Stimulated activated CD8-positive, alpha-beta memory T cell treated with anti-CD3 and anti-CD28 coated beads, Interleukin-4, amount 100 ng/mL, for 1 hour (primary cell): ENCODE measurements at places on chromosomes 2 and 18.

DNA sequence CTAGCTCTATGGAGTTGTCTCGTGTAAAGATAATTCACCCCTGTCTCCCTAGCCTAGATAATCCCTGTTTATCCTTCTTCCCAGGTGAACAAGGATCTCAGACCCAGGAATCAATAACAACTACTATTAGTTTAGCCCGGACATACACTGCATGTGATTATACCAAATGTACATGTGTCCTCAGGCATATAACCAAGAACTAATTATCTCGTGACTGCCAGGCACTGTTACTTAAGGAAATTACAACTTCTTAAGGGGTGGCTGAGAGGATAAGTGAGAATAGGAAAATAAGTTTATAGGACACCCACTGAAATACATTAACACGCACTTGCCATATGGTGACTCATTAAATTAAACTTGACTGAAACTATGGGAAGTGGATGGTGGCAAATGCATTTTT lies 126.6 kb downstream of the CNTNAP5 start:
- DNase-seq: no peak

GRCh38 chr2:30078521-30078920 lies 68.3 kb upstream of the YPEL5 start:
- no peak for DNase-seq

DNA sequence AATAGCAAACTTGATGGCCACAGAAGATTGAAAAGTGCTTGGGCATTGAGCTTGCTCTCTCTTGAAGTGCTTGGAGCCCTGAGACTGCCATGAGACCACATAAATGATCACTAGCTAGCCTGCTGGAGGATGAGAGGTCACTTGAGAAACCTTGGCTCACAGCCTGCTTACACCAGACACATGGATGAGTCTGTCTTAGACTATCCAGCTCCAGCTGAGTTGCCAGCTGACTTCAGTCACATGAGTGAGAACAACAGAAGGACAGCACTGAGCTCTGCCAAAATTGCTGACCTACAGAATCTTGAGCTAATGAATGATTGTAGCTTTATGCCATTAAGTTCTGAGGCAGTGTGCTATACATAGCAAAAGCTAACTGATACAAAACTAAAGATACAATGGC lies 18.1 kb downstream of the NABP1 start:
- DNase-seq: no peak

DNA sequence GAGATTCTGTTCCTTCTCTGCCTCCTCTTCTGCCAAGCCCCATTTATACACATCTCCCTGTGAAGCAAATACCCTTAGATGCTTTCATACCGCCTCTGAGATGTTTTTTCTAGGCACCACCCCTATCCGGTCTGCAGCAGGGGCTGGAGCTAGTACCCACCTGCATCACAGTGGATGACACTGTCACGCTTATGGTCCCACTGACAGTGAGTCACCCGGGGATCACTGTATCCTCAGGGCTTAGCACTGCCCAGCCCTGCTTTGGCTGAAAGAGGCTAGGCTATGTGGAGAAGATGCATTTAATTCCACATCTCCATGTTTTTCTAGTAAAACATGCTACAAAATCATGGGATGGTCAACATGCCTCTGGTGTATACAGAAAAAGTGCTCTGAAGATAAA lies 9.9 kb downstream of the FABP1 start:
- DNase-seq: no peak

DNA sequence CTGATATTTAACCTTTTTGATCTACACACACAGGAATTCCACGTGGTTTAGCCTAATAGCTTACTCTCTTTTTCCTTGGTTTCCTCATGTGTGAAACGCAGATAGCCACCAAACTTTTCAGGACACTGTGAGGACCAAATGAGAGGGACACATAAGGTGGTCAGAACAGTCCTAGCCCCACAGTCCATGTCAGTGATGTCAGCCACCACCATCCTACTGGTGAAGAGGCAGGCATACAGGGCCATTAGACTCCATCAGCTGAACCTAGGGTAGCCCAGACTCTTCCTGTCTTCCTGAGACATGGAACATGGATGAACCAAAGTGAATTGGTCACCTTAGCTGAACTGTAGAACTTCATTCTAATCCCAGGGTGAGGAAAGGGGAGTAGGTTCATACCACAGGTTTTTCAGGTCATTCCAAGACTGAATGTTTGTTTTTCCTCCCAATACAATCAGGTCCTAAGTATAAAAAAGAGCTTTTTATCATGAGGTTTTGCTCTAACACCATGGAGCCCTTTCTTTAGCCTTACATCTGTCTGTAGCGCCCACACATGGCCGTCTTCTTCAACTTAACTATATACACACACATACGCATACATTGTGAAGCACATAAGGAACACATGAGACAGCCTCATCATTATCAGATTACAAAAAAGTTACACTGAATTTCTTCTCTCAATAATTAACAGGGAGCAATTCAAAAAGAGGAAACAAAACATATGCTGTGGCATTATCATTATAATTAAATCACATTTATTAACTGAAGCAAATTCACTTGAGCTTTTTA lies 18.5 kb upstream of the NFE2L2 start:
- DNase-seq: no peak

- no peak for DNase-seq
These were observed 191.2 kb downstream of the MGAT5 start for GRCh38 chr2:134445116-134445515.

DNA sequence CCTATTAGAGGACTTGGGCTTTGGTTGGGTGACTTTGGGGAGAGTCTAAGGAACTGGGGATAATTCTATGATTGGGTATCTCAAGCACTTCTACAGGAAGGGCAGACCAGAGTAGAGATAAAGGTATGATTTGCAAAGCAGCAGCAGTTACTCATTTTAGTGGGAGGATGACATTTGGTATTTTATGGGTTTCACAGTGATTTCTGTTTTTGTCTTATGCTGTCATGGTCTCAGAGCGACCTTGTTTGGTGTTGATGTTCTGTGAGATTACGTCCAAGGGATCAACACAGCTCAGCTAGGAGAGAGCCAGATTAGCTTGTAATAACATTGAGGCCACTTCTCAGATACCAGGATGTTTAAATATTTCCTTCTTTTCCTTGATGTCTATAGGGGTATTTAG lies 18.2 kb downstream of the TTR start:
- DNase-seq: no peak

GRCh38 chr2:23354554-23354953 lies 30.4 kb upstream of the KLHL29 start:
- DNase-seq: no peak

DNA sequence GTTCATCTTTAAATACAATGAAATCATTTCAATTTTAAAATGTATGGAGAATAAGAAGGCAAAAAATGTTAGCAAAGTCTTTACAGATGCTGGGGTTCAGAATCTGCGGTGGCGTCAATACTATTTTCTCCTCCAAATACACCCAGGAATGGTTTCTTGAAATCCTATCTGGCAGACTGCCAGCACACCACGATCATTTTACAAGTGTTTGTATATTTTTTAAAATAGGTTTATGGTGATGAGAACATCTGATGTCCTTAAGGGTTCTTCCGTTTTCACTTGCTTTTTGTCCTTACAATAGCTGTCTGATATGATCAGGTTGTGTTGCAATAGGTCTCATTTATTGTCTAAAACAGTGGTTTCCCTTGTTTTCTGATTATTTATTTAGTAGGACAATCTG lies 89.6 kb downstream of the CMPK2 start:
- no peak for DNase-seq

DNA sequence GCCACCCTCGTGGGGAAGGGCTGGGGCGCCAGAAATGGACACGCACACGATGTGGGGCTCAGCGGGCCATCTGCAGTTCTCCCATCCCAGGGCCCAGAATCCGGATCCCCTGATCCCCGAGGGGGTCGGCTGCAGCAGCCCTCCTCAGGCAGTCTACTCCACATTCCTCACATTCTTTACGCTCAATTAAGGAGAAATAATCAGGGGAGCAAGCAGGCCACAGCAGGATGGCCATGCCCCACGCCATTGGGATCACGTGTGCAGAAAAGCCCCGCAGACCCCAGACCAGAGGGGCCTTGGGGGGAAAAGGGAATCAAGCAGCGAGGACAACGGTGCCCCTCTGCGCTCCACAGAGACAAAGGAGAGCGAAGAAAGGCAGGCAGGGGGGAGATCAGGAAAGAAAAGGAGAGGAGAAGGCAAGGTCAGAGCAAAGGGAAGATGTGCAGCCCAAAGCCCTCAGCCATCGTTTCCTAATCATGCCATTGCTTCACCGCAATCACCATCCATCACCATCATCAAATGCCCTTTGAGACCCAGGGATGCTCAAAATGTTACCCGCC lies 17.5 kb upstream of the PKDCC start:
- DNase-seq: no peak

GRCh38 chr2:239116456-239117246 lies 268.8 kb downstream of the TWIST2 start:
- no peak for DNase-seq

DNA sequence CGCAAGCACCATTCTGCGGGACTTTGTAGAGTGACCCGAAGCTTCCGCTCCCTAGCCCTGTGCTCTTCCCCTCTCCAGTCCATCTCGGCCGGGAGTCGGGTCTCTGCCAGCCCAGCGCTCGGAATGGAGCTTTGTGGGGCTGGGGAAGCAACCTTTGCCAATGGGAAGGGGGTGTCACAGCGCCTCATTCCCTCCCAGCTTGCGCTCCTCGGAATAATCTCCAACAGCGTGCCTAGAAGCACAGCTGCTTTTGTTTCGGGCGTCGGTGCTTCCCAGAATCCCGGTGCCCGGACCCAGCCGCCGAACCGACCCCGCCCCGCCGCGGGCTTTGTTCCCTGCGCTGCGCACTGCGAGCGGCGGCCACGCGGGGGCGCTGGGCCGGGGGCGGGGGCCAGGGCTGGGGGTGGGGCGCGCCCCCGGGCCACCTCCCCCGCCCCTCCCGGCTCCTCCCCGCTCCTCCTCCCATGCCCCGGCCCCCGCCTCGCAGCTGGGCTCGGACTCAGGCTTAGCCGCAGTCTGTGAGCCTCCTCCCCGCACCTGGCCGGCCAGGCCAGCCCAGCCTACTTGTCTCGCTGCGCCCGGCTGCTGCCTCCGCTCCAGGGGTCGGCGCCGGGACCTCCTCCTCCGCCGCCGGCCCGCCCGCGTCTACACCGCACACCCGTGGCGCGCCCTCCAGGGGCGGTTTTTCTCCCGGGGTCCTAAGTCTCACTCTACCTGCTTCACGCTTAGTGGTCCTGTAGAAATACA lies 77.7 kb upstream of the SMAD2 start:
- peak; percentile 16 for DNase-seq

GRCh38 chr2:219844401-219845091 lies 217.1 kb downstream of the SLC4A3 start:
- DNase-seq: no peak

GRCh38 chr2:100064165-100064564 lies 78.2 kb downstream of the AFF3 start:
- no peak for DNase-seq

- no peak for DNase-seq
These were observed 1.1 kb upstream of the MOB4 start for GRCh38 chr2:197514754-197515153.

- no peak for DNase-seq
These were observed 634.2 kb upstream of the TMEFF2 start for GRCh38 chr2:192828947-192829346.

- no peak for DNase-seq
These were observed 37.6 kb downstream of the CTIF start for GRCh38 chr18:48576457-48576771.

GRCh38 chr2:11998218-11998617 lies 251.8 kb downstream of the LPIN1 start:
- no peak for DNase-seq

DNA sequence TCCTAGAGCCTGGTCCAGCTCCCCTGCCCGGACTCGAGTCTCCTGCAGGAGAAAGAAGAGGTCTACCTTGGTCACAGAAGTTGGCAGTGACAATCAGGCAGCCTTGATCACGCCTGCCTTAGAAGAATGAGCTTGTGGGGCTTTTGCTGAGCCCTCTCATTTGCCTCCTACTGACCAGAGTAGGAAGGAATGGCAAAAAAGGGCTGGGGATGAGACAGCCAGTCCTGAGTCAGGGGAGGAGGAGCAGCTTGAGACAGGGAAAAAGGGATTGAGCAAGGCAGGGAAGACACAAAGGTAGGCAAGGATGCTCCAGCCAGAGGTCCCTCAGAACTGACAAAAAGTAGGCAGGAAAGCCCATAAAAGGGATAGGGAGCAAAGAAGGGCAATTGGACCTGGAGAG lies 6.0 kb downstream of the WDR54 start:
- no peak for DNase-seq

DNA sequence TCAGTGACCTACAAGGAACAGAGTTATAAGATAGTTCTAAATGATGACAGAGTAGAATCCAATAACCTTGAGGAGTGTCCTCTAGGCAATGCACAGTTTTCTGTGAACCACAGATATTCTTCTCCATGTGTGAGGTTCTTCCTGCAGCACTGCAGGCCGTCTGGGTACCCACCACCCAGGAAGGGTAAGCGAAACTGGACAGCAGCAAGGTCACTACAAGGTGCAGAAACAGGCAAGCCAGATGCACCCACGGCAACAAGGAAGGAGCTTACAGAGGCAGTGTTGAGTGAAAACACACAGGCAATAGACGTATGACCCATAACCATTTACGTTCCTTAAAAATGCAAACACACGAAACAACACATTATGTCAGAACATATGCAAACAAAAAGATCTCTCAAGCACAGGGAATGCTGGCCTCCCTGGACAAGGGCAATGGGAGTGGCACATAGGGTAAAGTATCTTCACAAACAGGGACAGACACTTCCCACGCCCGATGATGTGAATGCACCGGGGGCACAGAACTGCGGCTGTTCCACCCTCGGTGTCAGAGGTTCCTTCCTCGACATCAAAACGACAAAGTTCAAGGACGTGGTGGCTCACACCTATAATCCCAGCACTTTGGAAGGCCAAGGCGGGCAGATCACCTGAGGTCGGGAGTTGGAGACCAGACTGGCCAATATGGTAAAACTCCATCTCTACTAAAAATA lies 84.1 kb downstream of the NDUFA10 start:
- DNase-seq: no peak

DNA sequence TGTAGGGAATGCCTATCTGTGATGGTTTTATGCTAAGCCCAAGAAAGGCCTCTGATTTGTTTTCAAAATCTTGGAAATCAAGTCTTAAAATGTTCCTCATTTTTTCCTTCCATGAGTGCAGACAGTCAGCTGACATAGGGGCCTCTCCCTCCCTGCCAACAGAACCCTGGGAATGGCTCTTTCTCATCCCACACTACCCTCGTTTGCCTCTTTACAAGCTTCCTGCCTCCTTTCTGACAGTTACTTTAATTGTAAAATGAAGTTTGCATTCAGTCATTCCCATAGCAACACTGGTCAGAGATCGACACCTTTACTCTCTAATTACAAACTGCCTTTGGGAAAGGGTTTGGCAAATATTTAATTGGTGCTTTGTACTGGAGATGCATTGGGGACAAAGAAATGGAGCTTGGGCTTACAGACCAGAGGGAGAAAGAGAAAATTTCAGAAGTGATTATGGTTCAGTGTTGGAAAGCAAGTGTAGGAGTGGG lies 25.4 kb downstream of the KIF5C start:
- no peak for DNase-seq

GRCh38 chr2:120675460-120676130 lies 60.1 kb upstream of the GLI2 start:
- DNase-seq: no peak

GRCh38 chr2:120559401-120559800 lies 176.3 kb upstream of the GLI2 start:
- no peak for DNase-seq

GRCh38 chr2:187148059-187148714 lies 299.2 kb upstream of the ZSWIM2 start:
- DNase-seq: no peak

GRCh38 chr2:170247882-170248393 lies 70.0 kb downstream of the MYO3B start:
- no peak for DNase-seq

- no peak for DNase-seq
These were observed at the start of gene LHCGR for GRCh38 chr2:48755473-48755872. Gene LHCGR (minus strand): TSS chr2:48755724. CDS start chr2:48755671, 53 bp downstream.
